Glutamatergic neuron (in vitro differentiated cells): ENCODE measurements at places on chromosomes 7 and 10. TPM values are rescaled to one million over a fixed set of nuclear protein-coding genes. Genes with fewer than 3 reads are reported as not detected.

DNA sequence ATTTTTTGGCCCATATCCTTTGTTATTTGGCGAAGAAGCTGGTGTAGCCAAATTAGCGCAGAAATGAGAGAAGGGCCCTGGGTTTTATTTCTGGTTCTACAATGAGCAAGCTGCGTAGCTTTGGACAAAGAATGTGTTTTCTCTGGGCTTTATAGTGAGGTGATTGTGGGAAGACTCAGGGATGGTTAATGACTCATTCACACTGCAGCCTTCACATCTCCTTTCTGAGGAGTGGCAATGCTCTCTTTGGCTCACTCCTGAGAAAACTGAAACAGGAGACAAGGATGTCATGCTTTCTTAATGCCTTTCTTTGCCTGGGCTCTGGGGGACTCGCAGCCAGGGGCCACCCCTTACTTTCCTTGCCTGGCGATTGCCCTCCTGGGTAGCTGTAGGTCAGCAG lies 271.0 kb upstream of the PODXL start:
- H3K4me3 ChIP-seq = no peak overlapping the region
- H3K27me3 ChIP-seq = peaks cover 9% of the 10 kb centered on the region
- DNase-seq = no peak

DNA sequence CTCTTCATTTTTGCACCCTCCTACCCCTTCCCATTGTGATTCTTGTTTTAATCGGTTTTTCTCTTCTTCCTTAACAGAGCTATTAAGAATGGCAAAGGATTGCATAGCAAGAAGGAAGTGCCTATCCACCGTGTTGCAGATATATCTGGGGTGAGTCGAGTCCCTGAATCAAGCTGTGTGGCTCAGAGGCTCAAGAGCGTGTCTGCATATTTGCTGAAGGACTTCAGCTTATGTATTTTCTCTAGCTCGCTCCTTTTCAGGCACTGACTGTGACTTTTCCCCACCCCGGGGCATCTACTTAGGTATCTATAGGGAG lies 126.6 kb downstream of the LRRC4 start:
- H3K4me3 ChIP-seq = no peak overlapping the region
- peaks cover 25% of the 10 kb centered on the region for H3K4me1 ChIP-seq
- no peaks in the 10 kb centered on the region for H3K36me3 ChIP-seq
- H3K27ac ChIP-seq = no peak overlapping the region
- no peaks in the 10 kb centered on the region for H3K27me3 ChIP-seq

DNA sequence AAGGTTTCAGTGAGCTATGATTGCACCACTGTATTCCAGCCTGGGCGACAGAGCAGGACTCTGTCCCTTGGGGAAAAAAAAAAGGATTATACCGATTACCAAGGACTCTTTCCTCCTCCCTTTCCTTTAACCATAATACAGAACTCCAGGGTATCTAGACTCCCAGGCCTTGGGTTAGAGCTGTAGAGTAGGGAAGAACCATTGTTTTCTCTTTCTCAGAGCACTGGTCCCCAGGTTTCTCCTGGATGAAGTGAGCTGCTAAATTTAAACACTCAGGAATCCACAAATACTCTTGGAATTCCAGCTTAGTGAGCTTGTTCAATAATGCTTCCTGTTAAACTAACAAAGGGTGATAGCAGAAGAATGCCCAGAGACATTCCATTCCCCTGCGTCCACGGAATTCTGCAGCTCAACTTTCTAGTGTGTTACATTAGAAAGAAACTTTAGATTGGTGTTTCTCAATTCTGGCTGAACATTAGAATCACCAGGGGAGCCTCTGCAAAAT lies 14.6 kb upstream of the RPEL1 start:
- H3K4me3 ChIP-seq = no peak overlapping the region
- no peaks in the 10 kb centered on the region for H3K4me1 ChIP-seq
- H3K27me3 ChIP-seq = peaks cover 4% of the 10 kb centered on the region
- H3K27ac ChIP-seq = no peak overlapping the region

- H3K36me3 ChIP-seq = no peaks in the 10 kb centered on the region
- H3K4me3 ChIP-seq = no peak overlapping the region
- no peak overlapping the region for H3K27ac ChIP-seq
- no peaks in the 10 kb centered on the region for H3K4me1 ChIP-seq
Observed at GRCh38 chr10:4330636-4331035, 495.4 kb upstream of the AKR1E2 start.

The ITGA8 gene
- 0.93 TPM for total RNA-seq

The ADCY1 gene
- total RNA-seq = 51.9 TPM

The CCL26 gene
- total RNA-seq = not detected
